ENCODE measurements at places on chromosomes 3 and 15.

DNA sequence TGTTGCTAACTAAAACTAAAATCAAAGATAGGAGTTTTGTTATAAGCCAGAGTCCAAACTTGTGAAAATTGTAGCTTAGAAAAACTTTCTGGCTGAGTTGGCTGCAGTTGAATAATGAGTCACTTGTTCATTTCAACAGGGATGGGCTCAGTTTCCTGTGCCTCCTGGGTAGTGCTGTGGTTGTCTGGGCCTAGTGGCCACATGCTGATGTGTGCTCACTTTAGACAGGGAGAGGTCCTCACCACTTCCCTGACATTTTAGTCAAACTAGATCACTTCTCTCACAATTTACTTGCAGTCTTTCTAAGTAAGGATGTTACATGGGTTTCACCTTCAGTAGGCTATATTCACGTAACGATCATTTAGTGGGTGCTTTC is 6.3 kb upstream of the UBE2Q2 start:
- no peaks in the 10 kb centered on the region for H3K27me3 ChIP-seq
- no peaks in the 10 kb centered on the region for H3K36me3 ChIP-seq
- no peak overlapping the region for H3K4me3 ChIP-seq
- DNase-seq, result no peak
- H3K4me1 ChIP-seq, result peaks cover 5% of the 10 kb centered on the region

GRCh38 chr15:78991879-78992278 is 47.0 kb upstream of the CTSH start:
- H3K4me3 ChIP-seq, result no peak overlapping the region
- DNase-seq, result no peak
- no peak overlapping the region for H3K27ac ChIP-seq
- peaks cover 22% of the 10 kb centered on the region for H3K4me1 ChIP-seq
- no peaks in the 10 kb centered on the region for H3K36me3 ChIP-seq

DNA sequence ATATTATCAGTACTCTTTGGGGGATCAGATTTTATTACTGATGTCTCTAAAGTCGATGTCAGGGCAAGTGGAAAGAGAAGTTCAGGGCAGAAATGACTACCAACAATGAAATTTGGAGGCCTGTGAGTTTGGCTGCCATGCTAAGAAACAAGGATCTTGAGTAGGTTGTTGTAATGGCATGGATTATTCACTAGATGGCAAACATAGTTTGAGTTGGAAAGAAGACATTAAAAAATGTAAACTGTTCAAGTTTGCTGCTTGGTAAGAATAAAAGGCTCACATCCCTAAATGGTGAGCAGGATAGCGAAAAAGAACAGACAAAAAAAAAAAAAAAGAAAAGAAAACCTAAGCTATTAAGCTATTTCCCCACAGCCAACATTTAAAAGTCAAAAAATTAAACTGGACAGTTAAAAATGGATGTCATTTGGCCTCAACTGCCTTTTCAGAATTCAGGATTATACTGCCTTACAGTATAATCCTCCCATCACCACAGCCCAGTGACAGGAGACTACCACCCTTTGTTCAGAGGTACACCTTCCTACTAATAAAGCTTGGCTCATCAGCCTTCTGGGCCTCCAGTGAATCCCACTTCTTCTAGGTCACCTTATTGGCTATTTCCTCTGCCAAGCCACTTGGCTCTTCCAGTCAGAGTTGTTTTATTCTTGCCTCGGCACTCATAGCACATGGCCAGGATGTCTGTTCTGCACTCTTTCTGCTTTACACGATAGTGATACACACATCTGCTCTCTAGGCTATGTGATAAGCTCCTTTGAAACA is 163.7 kb downstream of the PLD1 start:
- no peaks in the 10 kb centered on the region for H3K4me1 ChIP-seq
- no peak overlapping the region for H3K27ac ChIP-seq
- no peak for DNase-seq
- no peak overlapping the region for H3K4me3 ChIP-seq
- H3K36me3 ChIP-seq, result no peaks in the 10 kb centered on the region

GRCh38 chr15:60420203-60420716 is 22.5 kb upstream of the ANXA2 start:
- H3K27me3 ChIP-seq, result no peaks in the 10 kb centered on the region
- H3K27ac ChIP-seq, result no peak overlapping the region
- no peak for DNase-seq
- H3K36me3 ChIP-seq, result no peaks in the 10 kb centered on the region

GRCh38 chr3:128492671-128493569 is at the start of gene GATA2:
TSS of gene GATA2 (minus strand) at chr3:128493201. CDS start at chr3:128487031, 6,170 bp downstream.
- H3K27me3 ChIP-seq, result no peaks in the 10 kb centered on the region
- no peak within 1 kb of the TSS for H3K4me3 ChIP-seq
- no peak for DNase-seq
- no peak within 1 kb of the TSS for H3K27ac ChIP-seq
- H3K4me1 ChIP-seq, result peaks cover 16% of the 10 kb centered on the region

GRCh38 chr3:149480326-149481017 is 6.0 kb downstream of the TM4SF4 start:
- no peaks in the 10 kb centered on the region for H3K36me3 ChIP-seq
- H3K27ac ChIP-seq, result no peak overlapping the region
- H3K4me1 ChIP-seq, result peaks cover 9% of the 10 kb centered on the region
- DNase-seq, result peak; percentile 88
- no peak overlapping the region for H3K4me3 ChIP-seq

GRCh38 chr3:112497897-112498548 is 1.2 kb downstream of the BTLA start:
- H3K4me1 ChIP-seq, result no peaks in the 10 kb centered on the region
- DNase-seq, result no peak
- no peak overlapping the region for H3K27ac ChIP-seq
- H3K27me3 ChIP-seq, result no peaks in the 10 kb centered on the region
- H3K36me3 ChIP-seq, result no peaks in the 10 kb centered on the region
- H3K4me3 ChIP-seq, result no peak overlapping the region

GRCh38 chr15:34976073-34976472 is 6.5 kb upstream of the AQR start:
- no peaks in the 10 kb centered on the region for H3K4me1 ChIP-seq
- no peak overlapping the region for H3K27ac ChIP-seq
- DNase-seq, result no peak
- no peaks in the 10 kb centered on the region for H3K27me3 ChIP-seq

DNA sequence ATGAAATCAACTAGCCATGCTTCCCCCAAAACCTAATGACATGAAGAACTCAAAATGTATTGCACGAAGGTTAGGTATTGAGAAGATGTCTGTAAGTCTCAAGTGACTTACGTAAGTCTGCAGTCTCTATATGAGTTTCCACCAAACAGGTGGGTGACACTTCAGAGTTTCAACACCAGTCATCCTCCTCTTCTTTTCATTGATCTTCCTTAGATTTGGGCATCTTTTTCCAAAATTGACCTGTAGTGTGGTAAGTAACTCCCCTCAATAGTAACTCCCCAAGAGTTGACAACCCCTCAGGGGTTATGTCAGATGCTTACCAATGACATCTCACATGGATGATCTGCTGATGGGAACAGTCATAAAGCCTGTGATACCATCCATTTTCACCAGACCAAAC is 46.1 kb downstream of the GPR176 start:
- no peak overlapping the region for H3K4me3 ChIP-seq
- DNase-seq, result no peak
- H3K36me3 ChIP-seq, result no peaks in the 10 kb centered on the region
- peaks cover 5% of the 10 kb centered on the region for H3K4me1 ChIP-seq

- no peaks in the 10 kb centered on the region for H3K27me3 ChIP-seq
- H3K4me3 ChIP-seq, result no peak overlapping the region
- DNase-seq, result no peak
- H3K4me1 ChIP-seq, result no peaks in the 10 kb centered on the region
- no peak overlapping the region for H3K27ac ChIP-seq
Observed at GRCh38 chr3:43616034-43616433, 5.8 kb downstream of the ANO10 start.

DNA sequence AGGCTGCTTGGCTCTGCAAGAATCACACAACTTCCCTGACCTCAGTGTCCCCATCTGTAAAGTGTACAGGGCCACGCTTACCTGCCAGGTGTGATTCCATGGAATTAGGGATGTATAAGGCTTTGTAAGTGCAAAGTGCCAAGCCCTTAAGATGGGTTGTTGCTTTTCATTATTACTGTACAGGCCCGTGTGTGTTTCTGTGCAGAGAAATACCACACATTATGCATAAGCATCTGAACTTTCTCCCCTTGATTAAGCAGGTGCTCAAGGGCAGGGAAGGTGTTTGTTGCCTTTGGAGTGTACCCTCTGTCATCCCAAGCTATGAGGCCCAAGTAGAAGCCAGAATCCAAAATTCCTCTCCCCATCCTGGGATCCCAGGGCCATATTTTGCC is 13.6 kb upstream of the HRH1 start:
- DNase-seq, result no peak
- H3K4me1 ChIP-seq, result no peaks in the 10 kb centered on the region
- no peaks in the 10 kb centered on the region for H3K36me3 ChIP-seq
- no peak overlapping the region for H3K4me3 ChIP-seq
- H3K27ac ChIP-seq, result no peak overlapping the region

DNA sequence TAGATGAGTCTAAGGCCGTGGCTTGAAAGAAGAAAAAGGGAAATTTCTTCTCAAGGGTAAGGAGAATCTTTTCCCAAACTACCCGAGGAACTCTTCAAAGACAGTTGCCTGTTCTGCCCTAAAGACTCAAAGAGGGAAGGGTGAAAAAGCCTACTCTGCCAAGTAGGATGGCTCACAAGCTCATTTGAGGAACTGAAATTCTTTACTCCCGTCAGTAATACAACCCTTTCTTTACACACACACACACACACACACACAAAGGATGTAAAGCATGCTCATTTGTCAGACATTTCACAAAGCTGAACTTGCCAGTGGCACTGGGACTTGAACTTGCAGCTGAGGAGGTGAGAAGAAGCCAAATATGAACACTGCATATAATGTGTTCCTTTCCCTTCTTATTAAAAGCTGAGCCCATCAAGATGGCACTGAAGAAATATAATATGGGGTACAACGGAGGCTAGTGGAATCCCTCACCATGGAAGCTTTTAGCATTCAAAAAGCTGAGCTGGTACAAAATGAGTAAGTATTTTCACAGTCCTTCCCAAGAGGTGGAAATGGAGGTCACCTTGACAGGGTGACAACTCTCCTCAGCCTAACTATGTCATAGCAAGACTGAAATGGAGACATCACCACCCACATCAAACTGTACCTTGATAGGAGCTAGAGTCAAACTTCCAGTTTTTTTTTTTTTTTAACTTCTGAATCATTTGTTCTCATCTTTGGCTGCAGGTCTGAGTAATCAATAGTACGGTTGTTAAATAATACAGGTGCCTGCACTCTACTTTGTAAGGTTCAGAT is 57.6 kb downstream of the TAFA4 start:
- H3K36me3 ChIP-seq, result no peaks in the 10 kb centered on the region
- no peak for DNase-seq
- no peak overlapping the region for H3K4me3 ChIP-seq
- H3K4me1 ChIP-seq, result no peaks in the 10 kb centered on the region
- H3K27ac ChIP-seq, result no peak overlapping the region

DNA sequence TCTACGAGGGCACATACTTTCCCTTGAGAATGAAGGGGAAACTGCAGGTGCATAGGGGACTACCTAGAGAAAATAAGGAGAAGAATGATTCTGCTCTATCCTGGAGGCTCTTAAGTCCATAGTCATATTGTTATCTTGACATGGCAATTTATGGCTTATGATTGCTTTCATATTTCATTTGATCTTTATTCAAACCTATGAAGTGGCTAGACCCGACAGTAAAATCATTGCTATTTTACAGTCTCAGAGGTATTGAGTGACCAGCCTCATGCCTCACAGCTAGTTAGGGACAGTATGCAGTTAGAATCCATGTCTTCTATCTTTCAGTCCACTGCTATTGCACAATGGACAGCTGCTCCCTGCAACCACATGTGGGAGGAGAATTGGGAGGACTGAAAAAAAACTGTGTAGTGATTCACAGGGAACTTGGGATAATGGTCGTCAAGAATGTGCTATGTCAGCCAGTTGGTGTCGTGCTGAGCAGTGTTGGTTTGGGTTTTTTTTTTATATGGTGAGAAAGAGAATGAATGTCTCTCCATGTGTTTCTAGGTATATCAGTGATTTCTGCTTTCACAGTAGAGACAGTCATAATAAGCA is 63.2 kb upstream of the SPPL2A start:
- peak overlapping the region; percentile 89 for H3K27ac ChIP-seq
- H3K4me3 ChIP-seq, result no peak overlapping the region

GRCh38 chr3:143040261-143040879 is 39.0 kb downstream of the U2SURP start:
- no peak for DNase-seq
- no peak overlapping the region for H3K4me3 ChIP-seq
- no peak overlapping the region for H3K27ac ChIP-seq
- peaks cover 21% of the 10 kb centered on the region for H3K4me1 ChIP-seq
- no peaks in the 10 kb centered on the region for H3K27me3 ChIP-seq

GRCh38 chr3:65401359-65402305 is 637.1 kb downstream of the MAGI1 start:
- no peak for DNase-seq
- H3K27ac ChIP-seq, result no peak overlapping the region
- no peaks in the 10 kb centered on the region for H3K27me3 ChIP-seq
- H3K4me3 ChIP-seq, result no peak overlapping the region

- no peaks in the 10 kb centered on the region for H3K36me3 ChIP-seq
- no peaks in the 10 kb centered on the region for H3K27me3 ChIP-seq
- no peak overlapping the region for H3K4me3 ChIP-seq
- no peak overlapping the region for H3K27ac ChIP-seq
Observed at GRCh38 chr3:190227064-190227463, 95.2 kb downstream of the CLDN1 start.

DNA sequence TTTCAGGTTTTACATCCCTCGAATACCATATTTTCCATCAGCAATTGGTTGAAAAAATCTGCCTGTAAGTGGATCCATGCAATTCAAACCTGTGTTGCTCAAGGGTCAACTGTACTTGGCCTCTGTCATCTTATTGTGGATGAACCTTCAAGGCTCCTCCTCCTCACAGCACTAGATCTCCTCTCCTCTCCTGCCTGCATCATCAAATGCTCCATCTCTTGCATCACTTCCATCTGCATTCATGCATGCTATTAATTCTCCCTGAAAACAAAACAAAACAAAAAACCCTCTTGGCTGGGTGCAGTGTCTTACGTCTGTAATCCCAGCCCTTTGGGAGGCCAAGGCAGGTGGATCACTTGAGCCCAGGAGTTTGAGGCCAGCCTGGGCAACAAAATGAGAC is 10.1 kb downstream of the BCL2L10 start:
- no peaks in the 10 kb centered on the region for H3K36me3 ChIP-seq
- DNase-seq, result no peak
- H3K27me3 ChIP-seq, result no peaks in the 10 kb centered on the region
- H3K4me3 ChIP-seq, result no peak overlapping the region
- H3K27ac ChIP-seq, result no peak overlapping the region
- no peaks in the 10 kb centered on the region for H3K4me1 ChIP-seq

DNA sequence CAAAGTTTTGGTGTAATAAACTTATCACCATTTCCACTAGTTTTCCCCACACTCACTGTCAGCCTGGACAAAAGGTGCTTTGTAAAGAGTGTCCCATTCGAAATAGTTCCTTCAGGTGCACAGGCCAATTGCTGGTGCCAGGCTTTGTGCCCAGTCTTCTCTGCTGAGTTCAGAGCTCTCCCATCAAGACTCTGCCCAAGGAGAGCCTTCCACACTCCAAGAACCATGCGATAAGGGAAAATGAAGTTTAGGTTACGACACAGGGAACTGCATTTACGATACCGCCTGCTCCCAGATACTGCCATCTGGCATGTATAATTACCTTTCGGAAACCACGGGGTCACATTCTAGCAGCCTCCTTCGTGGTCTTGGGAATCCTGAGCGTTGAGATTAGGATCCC is 379.6 kb downstream of the MECOM start:
- H3K36me3 ChIP-seq, result no peaks in the 10 kb centered on the region
- no peak overlapping the region for H3K27ac ChIP-seq
- no peaks in the 10 kb centered on the region for H3K27me3 ChIP-seq
- DNase-seq, result no peak
- peaks cover 27% of the 10 kb centered on the region for H3K4me1 ChIP-seq

Measured in Caco-2 (cell line).